H7 (cell line): ENCODE measurements at places on chromosomes 4 and X. TPM values are rescaled to one million over a fixed set of nuclear protein-coding genes. Genes with fewer than 3 reads are reported as not detected.

- no peak for DNase-seq
These were observed 59.2 kb downstream of the ADGRG2 start for GRCh38 chrX:19063030-19063429.

DNA sequence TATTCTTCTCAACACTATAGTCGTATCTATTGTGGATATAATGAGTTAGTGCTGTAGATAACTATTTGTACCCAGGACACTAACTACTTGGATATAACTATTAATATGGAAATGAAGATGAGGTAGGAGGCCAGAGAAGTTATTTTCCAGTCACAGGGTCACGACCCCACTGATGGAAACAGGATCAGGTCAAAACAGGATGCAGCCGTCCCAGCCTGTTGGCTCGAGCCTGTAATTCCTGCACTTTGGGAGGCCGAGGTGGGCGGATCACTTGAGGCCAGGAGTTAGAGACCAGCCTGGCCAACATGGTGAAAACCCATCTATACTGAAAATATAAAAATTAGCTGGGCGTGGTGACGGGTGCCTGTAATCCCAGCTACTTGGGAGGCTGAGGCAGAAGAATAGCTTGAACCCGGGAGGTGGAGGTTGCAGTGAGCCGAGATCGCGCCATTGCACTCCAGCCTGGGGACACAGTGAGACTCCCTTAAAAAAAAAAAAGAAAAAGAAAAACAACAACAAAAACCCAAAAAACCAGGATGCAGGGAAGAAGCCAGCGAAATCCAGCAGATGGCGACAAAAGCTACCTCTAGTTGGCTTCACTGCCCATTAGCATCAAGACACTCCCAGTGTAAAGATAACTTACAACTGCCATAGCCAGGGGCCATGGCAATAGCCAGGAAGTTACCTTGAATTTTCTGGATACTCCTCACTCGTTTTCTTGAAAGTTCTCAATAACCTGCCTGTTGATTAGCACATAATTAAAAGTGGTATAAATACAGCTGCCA, 37.9 kb upstream of the NKAP start:
- peak; percentile 51 for DNase-seq

GRCh38 chr4:47510506-47511143, 25.6 kb downstream of the ATP10D start:
- DNase-seq = no peak

DNA sequence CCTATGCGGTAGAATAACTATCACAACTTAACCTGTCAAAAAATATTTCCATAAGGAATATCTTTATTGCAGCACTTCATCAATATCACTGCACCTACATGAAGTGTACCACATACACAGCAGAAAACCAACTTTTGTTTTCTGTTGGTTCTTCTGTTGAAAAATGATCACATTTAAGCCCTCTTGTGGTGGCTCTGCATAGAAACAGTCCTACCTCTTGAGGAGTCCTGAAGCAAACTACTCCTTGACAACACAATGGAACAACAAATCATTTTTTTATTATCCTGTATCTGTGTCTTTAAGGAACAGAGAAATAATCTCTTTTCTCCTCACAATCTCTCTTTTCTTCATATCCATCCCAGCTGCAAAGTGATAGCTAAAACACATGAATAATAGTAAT, 39.8 kb upstream of the ATOH1 start:
- peak; percentile 36 for DNase-seq

DNA sequence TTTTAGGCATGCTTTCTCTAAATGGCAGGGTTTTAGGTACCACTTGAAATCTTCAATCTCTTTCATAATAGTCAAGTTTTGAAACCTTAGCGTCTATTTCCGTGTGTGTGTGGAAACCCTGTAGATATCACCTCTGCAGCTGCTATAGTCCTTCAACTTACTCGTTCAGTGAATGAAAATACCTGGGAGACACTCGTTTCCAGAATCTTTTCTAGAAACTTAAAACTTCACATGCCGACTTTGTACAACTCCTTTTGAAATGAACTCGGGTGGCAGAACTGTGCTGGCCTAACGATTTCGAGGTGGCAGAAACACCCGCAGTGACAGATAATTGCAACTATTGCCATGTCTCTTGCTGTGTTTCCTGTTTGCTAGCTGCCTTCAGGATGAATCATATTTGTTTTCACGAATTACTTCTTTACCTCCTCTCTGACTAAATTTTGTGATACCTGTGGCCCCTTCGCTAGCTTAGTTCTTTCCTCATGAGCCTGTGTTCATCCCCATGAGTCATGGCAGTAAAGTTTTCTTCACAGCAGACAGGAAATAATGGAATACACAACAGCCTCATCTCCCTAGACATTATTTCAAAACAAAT, 104.7 kb upstream of the SMIM10 start:
- DNase-seq = no peak

DNA sequence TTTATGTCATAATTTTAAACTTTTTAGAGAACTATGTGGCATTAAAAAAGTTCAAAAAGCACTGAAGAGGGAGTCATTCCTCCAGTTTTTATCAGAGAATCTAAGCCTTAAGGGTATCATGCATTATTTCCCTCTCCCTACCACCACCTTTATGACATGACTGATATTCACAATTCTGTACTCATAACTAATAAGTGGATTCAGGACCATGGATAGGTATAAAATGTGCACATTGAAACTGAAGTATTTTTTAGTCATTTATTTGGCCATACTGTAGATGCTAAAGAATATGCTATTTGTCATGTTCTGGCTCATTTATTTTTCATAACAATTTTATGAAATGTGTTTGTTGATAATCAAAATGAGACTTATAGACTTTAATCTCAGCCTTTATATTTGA, 897.5 kb upstream of the AGA start:
- no peak for DNase-seq

GRCh38 chr4:127505203-127505602, 127.6 kb upstream of the INTU start:
- no peak for DNase-seq

- DNase-seq = no peak
These were observed 66.8 kb upstream of the MAB21L2 start for GRCh38 chr4:150515135-150515534.

The TAF7L gene
- total RNA-seq = 0.11 TPM in 1 of 2 replicates, not detected in the other

The TEX13B gene
- 0.85 TPM in 1 of 2 replicates, not detected in the other for total RNA-seq
